ENCODE measurements at places on chromosomes 7 and 10.

DNA sequence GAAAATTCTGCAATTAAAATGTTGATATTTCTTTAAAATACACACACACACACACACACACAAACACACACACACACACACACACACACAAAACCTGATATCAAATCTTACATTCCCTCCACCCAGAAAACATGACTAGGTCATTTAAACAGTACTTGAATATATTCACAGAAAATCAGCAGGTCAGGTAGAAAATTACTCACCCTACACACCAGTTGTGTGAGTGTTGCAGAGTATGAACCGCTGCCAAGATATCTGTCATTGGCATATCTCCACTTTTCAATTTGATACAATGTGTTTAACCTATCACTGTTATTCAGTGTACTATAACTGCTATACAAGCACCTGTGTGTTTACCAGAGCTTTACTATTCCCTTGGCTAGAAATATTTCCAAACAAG is 283.6 kb upstream of the LRRTM3 start:
- DNase-seq: no peak

- DNase-seq: no peak
Observed at GRCh38 chr10:78476156-78476555, 442.5 kb downstream of the RPS24 start.

DNA sequence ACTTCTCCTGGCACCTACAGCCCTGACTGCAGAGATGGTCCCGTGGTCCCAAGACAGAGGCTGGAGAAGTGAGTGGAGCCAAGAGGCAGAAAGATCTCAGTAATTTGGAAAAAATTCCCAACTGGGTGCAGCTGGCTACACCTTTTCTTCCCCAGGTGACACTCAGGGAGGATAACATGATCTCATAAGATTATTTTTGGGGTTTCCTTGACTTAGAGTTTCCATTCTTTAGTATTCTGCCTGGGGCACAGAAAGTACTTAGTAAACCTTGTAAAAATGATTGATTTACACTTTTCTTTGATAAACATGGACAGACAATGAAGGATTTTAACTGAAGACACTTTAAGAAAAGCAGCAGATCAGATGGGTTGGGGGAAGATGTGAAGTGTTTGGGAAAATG is 38.6 kb downstream of the HECW1 start:
- no peak for DNase-seq

DNA sequence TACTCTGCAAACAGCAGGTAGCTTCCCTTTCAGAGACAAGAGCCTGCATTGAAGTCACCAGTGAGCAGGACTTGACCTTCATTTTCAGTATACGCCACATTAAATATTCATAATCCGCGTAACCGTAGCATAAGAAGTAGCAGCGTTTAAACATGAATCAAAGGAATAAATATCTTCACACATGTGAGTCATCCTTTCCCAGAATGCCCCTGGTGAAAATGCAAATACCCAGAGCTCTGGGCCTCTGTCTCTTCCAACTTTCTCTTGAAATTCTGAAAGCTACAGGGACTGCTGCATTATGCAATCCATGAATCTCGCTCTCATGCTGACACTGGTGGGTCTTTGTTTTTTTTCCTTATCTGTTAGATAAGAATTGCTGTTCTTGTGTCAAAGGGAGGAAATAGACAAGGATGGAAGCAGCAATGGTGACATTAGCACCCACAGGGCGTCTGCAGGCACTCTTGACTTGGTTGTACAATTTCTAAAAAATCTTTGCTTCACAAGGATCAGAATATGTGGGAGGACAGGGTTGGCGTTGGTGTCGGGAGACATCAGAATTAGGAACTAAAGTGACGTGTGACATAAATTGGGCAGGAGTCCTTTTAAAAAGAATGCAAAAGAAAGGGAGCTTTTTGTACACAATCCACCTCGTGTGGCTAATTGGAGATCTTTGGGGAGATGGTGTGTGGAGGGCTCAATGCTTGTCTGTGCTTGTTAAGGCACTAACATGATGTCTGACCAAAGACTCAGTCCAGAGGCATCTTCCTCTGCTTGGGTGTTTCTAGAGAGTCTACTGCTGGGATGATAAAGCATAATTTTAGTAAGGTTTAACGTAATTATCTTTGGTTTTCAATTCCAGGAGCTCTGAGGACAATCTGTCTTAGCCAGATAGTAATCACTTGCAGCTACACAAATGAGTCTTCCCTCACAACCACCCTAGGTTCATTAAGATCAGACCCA is 390.3 kb downstream of the KCNMA1 start:
- DNase-seq: no peak

DNA sequence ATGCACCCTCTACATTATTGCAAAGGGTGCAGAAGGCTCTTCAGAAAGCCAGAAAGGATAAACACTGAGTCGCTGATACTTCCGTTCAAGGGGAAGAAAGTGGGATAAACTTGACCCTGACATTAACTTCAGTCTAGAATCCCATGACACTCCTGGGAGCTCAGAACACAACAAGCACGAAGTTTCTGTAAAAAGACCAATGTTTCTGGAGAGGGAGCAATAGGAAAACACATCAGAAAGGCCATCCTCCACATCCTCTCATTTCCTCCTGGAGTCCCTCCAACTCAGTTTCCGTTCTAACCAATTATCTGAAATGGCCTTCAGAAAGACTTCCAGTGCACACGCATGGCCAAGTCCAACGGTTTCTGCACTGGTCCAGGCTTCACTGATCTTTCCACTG is 113.5 kb downstream of the SORBS1 start:
- no peak for DNase-seq

GRCh38 chr10:132644527-132645246 is 107.1 kb downstream of the INPP5A start:
- DNase-seq: no peak

GRCh38 chr10:35005868-35006267 is 84.3 kb downstream of the CUL2 start:
- no peak for DNase-seq

- DNase-seq: peak; percentile 7
Observed at GRCh38 chr10:120735773-120736371, 115.3 kb upstream of the WDR11 start.

Measured in GM12891 (cell line).